ENCODE measurements at places on chromosomes 3 and 15. TPM values are rescaled to one million over a fixed set of nuclear protein-coding genes. Genes with fewer than 3 reads are reported as not detected.

WDR93 gene
- total RNA-seq, result not detected

GRCh38 chr3:43684944-43685343 lies 5.8 kb upstream of the ABHD5 start:
- H3K27me3 ChIP-seq, result peaks cover 13% of the 10 kb centered on the region
- H3K27ac ChIP-seq, result no peak overlapping the region
- peaks cover 4% of the 10 kb centered on the region for H3K4me1 ChIP-seq
- no peaks in the 10 kb centered on the region for H3K36me3 ChIP-seq

GRCh38 chr3:16033889-16034687 lies 140.4 kb upstream of the GALNT15 start:
- no peaks in the 10 kb centered on the region for H3K4me1 ChIP-seq
- no peak for DNase-seq
- no peaks in the 10 kb centered on the region for H3K36me3 ChIP-seq
- no peak overlapping the region for H3K4me3 ChIP-seq

MYL3 gene
- not detected for total RNA-seq

GRCh38 chr3:125381314-125381713 lies 6.2 kb upstream of the ZNF148 start:
- H3K27ac ChIP-seq, result no peak overlapping the region
- H3K27me3 ChIP-seq, result peaks cover 7% of the 10 kb centered on the region
- no peak overlapping the region for H3K4me3 ChIP-seq
- DNase-seq, result no peak
- H3K4me1 ChIP-seq, result peaks cover 11% of the 10 kb centered on the region

GRCh38 chr3:127693336-127693843 lies 20.6 kb downstream of the ABTB1 start:
- H3K27me3 ChIP-seq, result no peaks in the 10 kb centered on the region
- DNase-seq, result no peak
- H3K4me3 ChIP-seq, result no peak overlapping the region
- H3K36me3 ChIP-seq, result no peaks in the 10 kb centered on the region
- peaks cover 3% of the 10 kb centered on the region for H3K4me1 ChIP-seq

GRCh38 chr3:55795746-55796145 lies 308.6 kb upstream of the WNT5A start:
- no peak for DNase-seq
- H3K36me3 ChIP-seq, result no peaks in the 10 kb centered on the region
- no peak overlapping the region for H3K27ac ChIP-seq
- no peaks in the 10 kb centered on the region for H3K4me1 ChIP-seq
- H3K27me3 ChIP-seq, result no peaks in the 10 kb centered on the region

DNA sequence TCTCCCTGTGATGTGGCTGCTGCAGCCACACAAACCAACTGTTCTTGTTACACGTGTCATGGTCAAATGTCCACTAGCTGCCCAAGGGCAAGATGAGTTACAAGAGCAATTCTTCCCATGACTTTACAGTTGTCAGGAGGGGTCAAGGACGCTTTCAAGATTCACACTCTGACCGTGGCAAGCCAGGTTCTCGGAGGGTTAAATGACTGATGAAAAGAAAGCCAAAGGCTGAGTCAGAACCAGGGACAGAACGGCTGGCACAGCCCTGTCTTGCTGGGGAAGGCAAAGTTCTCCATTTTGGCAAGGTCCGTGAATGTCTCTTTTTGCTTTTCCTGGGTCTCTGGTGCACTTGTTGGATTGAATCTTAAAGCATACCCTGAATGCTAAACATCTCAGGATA lies 364.5 kb upstream of the ICE2 start:
- H3K27ac ChIP-seq, result no peak overlapping the region
- H3K4me3 ChIP-seq, result no peak overlapping the region
- no peaks in the 10 kb centered on the region for H3K36me3 ChIP-seq
- peaks cover 61% of the 10 kb centered on the region for H3K27me3 ChIP-seq

EEFSEC gene
- 14.5 TPM for total RNA-seq

GRCh38 chr3:49028673-49029562 lies at the start of gene IMPDH2:
Gene IMPDH2, minus strand, starts transcription at chr3:49029398. Its CDS starts 48 bp downstream, at chr3:49029350.
- no peaks in the 10 kb centered on the region for H3K27me3 ChIP-seq
- peak within 1 kb of the TSS; percentile 86 for H3K27ac ChIP-seq
- H3K4me1 ChIP-seq, result peaks cover 50% of the 10 kb centered on the region
- H3K36me3 ChIP-seq, result peaks cover 77% of the 10 kb centered on the region

GPR15 gene
- total RNA-seq, result 111 TPM

DNA sequence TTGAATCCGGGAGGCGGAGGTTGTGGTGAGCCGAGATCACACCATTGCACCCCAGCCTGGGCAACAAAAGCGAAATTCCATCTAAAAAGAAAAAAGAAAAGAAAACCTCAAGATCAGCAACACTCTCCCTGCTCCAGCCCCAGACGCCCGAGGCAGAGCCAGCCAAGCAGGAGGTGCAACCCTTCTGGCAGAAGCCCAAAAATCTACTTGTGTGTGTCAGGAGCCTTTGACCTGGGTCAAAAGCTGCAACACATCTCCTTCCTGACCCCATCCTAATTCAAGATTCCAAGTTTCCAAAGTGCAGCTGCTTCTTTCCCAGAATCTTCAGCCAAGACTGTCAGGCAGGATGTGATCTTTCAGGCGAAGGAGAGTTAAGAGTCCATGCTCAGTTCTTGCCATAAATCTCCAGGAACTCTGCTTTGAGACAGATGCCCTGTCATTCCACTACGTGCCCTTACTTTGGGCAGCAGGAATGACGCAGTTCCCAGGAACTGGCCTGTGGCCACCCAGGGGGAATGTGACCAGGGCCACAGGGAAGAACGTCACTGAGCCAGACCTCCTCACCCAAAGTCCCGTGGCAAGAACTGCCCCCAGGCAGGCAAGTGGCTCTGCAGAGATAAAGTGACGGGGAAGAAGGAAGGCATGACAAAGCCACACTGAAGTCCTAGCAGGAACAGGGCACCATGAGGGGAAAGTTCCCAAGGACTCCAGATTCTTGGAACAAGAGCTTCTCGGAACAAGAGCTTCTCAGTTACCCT lies 39.4 kb downstream of the SH3BP5 start:
- peaks cover 85% of the 10 kb centered on the region for H3K4me1 ChIP-seq
- DNase-seq, result no peak
- no peak overlapping the region for H3K4me3 ChIP-seq
- peaks cover 59% of the 10 kb centered on the region for H3K36me3 ChIP-seq
- no peaks in the 10 kb centered on the region for H3K27me3 ChIP-seq

GRCh38 chr3:15345066-15345607 lies 12.8 kb upstream of the SH3BP5 start:
- H3K27me3 ChIP-seq, result peaks cover 8% of the 10 kb centered on the region
- no peak overlapping the region for H3K27ac ChIP-seq
- peaks cover 34% of the 10 kb centered on the region for H3K4me1 ChIP-seq
- peaks cover 21% of the 10 kb centered on the region for H3K36me3 ChIP-seq
- H3K4me3 ChIP-seq, result no peak overlapping the region

DNA sequence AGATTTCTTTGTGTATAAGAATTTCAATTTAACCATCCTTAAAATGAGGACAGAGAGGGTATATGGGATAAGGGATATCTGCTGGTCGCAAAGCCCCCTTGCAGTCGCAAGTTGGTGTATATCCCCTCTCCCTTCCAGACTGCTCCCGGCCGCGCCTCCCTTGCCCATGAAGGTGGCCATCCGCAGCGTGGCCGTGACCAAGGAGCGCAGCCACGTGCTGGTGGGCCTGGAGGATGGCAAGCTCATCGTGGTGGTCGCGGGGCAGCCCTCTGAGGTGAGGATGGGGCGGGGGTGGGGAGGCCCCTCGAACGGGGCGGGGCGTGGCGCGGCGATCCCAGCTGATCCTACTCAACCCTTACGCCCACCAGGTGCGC lies 29.4 kb downstream of the NBEAL2 start:
- H3K4me1 ChIP-seq, result peaks cover 9% of the 10 kb centered on the region
- no peak overlapping the region for H3K4me3 ChIP-seq

C3orf33 gene
- 0.48 TPM for total RNA-seq

GRCh38 chr3:140493271-140493670 lies 184.6 kb upstream of the TRIM42 start:
- DNase-seq, result no peak
- no peak overlapping the region for H3K27ac ChIP-seq
- H3K4me1 ChIP-seq, result no peaks in the 10 kb centered on the region
- H3K36me3 ChIP-seq, result no peaks in the 10 kb centered on the region

GRCh38 chr15:25439369-25439836 lies 579 bp upstream of the UBE3A start:
- H3K27ac ChIP-seq, result peak overlapping the region; percentile 82
- DNase-seq, result no peak
- H3K27me3 ChIP-seq, result no peaks in the 10 kb centered on the region
- peak overlapping the region; percentile 89 for H3K4me3 ChIP-seq
- peaks cover 35% of the 10 kb centered on the region for H3K4me1 ChIP-seq

GRCh38 chr3:142929109-142929508 lies 34.4 kb downstream of the PAQR9 start:
- DNase-seq, result peak; percentile 57
- no peaks in the 10 kb centered on the region for H3K4me1 ChIP-seq
- H3K27me3 ChIP-seq, result peaks cover 31% of the 10 kb centered on the region

TMCO5A gene
- total RNA-seq, result not detected

DNA sequence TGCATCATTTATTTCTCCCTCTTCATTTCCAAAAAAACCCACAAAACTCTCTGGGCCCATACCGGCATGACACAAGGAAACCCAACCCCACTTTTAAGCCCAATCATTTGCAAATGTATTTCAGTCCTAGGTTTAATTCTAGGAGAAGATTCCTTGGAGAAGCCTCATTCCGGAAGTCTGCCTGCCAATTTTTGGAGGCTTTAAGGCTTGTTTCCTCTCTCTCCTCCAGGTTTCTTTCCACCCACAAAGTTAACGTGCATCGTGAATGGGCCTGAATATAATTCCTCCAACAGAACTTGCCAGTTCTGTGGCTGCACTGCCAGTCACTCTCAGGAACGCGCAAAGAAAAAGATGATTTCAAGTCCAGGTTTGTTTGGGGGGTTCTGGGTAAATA lies 69.9 kb upstream of the FOXP1 start:
- H3K4me1 ChIP-seq, result peaks cover 2% of the 10 kb centered on the region
- H3K36me3 ChIP-seq, result no peaks in the 10 kb centered on the region
- H3K27me3 ChIP-seq, result no peaks in the 10 kb centered on the region

- H3K27ac ChIP-seq, result peak overlapping the region; percentile 98
- no peak for DNase-seq
- H3K36me3 ChIP-seq, result peaks cover 38% of the 10 kb centered on the region
- peak overlapping the region; percentile 100 for H3K4me3 ChIP-seq
- H3K27me3 ChIP-seq, result no peaks in the 10 kb centered on the region
Observed at GRCh38 chr3:183554377-183554776, 1.1 kb downstream of the KLHL6 start.

- H3K27ac ChIP-seq, result no peak overlapping the region
- peaks cover 11% of the 10 kb centered on the region for H3K27me3 ChIP-seq
- H3K4me3 ChIP-seq, result no peak overlapping the region
- no peaks in the 10 kb centered on the region for H3K36me3 ChIP-seq
Observed at GRCh38 chr3:128033102-128033501, 19.1 kb upstream of the SEC61A1 start.

DNA sequence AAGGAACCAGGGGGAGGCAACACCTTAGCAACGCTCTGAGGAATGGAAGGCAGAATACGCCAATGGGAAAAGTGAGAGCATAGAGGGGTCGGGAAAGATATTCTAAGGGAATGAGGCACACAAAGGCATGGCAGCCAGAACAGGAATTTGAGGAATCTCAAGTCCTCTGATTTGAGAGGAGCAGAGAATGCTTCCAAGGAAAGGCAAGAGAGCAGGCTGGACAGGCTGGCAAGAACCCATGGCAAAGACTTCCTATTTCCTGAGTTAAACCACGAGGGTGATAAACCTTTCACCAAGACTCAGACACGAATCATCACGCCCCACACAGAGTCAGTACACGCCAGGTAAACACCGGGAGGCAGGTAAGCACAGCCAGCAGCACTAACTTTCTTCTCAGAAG lies 109.8 kb downstream of the IGF2BP2 start:
- no peak overlapping the region for H3K27ac ChIP-seq
- peaks cover 29% of the 10 kb centered on the region for H3K27me3 ChIP-seq
- no peak for DNase-seq
- no peaks in the 10 kb centered on the region for H3K4me1 ChIP-seq

DNA sequence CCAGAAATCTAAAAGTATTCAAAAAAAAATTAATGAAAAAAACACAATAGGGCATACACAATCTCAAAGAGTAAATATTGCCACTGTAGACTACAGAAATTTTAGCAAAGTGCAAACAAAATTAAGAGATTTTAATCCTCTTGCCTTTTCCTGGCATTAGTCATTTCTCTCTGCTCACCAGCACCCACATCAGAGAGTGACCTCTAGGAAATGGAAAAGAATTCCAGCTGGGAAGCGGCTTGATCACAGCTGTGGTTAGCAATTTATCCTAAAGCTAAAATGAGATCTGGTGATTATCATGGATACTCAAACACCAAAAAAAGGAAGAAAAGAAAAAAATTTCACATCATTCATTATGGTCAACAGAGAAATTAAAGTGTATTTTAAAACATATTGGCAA lies 7.5 kb downstream of the CSNK1G1 start:
- H3K27ac ChIP-seq, result no peak overlapping the region
- no peak overlapping the region for H3K4me3 ChIP-seq
- H3K36me3 ChIP-seq, result peaks cover 18% of the 10 kb centered on the region

- peaks cover 10% of the 10 kb centered on the region for H3K4me1 ChIP-seq
- peak overlapping the region; percentile 27 for H3K4me3 ChIP-seq
- H3K36me3 ChIP-seq, result no peaks in the 10 kb centered on the region
- peak; percentile 66 for DNase-seq
- no peak overlapping the region for H3K27ac ChIP-seq
Observed at GRCh38 chr3:186241910-186242821, 119.9 kb downstream of the DGKG start.

DNA sequence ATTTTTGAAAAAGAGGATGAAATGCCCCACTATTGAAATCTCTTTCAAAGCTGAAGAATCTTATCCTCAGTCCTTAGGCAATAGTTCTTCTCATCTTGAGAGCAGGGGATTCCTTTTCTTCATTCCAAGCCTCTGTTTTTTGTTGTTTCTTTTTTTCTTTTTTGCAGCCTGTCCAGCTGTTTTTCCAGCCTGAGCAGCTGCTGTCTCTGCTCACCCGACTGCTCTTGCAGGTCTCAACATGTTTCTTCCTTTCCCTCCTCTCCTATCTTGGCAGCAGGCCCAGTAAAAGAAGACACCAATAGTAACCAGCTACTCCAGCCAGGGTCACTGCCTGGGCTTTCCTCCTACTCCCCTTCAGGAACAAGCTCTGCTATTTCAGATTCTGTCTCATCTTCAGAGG lies 23.8 kb downstream of the MEX3B start:
- no peak overlapping the region for H3K4me3 ChIP-seq

GRCh38 chr15:67405208-67406191 lies 115.4 kb upstream of the C15orf61 start:
- no peaks in the 10 kb centered on the region for H3K27me3 ChIP-seq
- H3K4me3 ChIP-seq, result no peak overlapping the region
- no peaks in the 10 kb centered on the region for H3K36me3 ChIP-seq
- no peak overlapping the region for H3K27ac ChIP-seq

Measured in activated CD4-positive, alpha-beta memory T cell treated with anti-CD3 and anti-CD28 coated beads, Interleukin-2, amount 10 ng/mL, durations not matched to agents 7 days and 5 days (primary cell).